NCI-H524 treated with DMSO at 0.1 percent for 48 hours (cell line): ENCODE measurements at places on chromosomes 11 and 22.

- DNase-seq, result no peak
These were observed 49.5 kb downstream of the PACS1 start for GRCh38 chr11:66119348-66120133.

GRCh38 chr11:58919980-58920379, 19.3 kb upstream of the GLYATL1 start:
- DNase-seq, result no peak

DNA sequence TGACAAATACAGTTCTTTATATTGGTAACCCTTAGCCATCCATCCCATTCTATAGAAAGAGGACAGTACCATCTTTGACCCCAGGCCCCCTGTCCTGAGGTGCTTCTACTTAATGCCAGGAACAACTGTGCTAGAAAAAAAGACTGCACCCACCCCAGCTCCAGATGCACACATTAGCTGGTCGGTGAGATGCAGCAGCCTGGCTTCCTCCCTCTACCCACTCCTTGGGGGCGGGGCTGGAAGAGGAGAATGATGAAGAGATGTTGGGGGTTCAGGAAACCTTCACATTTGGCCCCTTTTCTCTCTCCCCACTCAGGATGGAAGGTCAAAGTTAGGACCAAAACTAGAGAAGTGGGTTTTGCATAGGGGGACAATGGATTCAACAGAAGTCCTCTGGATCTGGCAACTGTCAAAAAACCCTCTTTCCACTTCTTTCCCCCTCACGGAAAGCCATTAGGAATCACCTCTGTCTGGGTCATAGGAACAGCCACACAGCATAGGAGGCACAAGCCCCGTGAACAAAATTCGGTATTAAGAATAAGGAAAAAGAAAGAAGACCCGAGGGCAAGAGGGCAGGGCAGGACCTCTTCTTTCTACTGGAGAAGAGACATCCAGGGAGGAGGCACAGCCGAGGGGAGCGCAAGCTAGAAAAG, 755 bp downstream of the NRIP3 start:
- DNase-seq, result no peak

DNA sequence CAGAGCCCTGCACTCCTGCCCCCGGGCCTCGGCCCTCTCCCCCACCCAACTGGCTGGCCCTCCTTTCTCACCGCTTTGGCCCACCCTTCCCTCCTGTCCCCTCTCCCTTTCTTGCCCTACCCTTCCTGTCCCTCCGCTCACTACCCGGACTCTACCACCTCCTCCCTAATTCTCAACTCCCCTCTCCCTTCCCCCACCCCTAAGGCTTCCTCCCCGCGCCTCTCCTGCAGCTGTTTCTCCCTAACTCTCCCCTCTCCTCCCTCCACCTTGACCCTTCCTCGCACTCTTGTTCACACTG, 421 bp downstream of the SLC15A3 start:
- DNase-seq, result no peak

- DNase-seq, result no peak
These were observed 116.4 kb downstream of the ARHGAP32 start for GRCh38 chr11:129075757-129076156.

- no peak for DNase-seq
These were observed 71.3 kb downstream of the RSF1 start for GRCh38 chr11:77749232-77749631.

DNA sequence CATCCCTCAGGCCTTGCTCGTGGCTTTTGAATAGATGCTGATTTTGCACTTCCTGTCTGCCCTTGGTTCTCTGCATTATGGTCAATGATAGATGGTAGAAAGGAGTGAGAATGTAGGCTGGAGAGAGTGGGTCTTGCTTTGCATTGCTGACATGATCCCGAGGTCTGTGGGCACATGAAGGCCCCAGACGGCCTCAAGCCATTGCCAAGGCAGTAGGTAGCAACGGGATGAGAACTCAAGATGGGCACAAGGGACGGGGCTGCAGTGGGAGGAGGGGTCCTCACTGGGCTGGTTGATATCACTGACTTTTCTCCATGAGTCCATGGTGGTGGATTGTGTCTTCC, 54.0 kb downstream of the GAB4 start:
- no peak for DNase-seq
